Camera-type eye (tissue), 1 donor: ENCODE measurements at places on chromosomes 2 and 18. TPM values are rescaled to one million over a fixed set of nuclear protein-coding genes. Genes with fewer than 3 reads are reported as not detected.

Gene MALT1
- total RNA-seq: 76.1 TPM

Gene OTOS
- not detected for total RNA-seq

Gene CNGA3
- total RNA-seq: 9.7 TPM

Gene ABCB11
- 0.38 TPM for total RNA-seq

Gene SERPINB3
- total RNA-seq: not detected

Gene ALK
- total RNA-seq: 9.5 TPM

Gene COBLL1
- 92.7 TPM for total RNA-seq

Gene NCKAP5
- 58.8 TPM for total RNA-seq

Gene ZC3H6
- 31.9 TPM for total RNA-seq

Gene TMEM200C
- total RNA-seq: 3.6 TPM
